Common myeloid progenitor, CD34-positive (primary cell): ENCODE measurements at places on chromosomes 11 and 22.

DNA sequence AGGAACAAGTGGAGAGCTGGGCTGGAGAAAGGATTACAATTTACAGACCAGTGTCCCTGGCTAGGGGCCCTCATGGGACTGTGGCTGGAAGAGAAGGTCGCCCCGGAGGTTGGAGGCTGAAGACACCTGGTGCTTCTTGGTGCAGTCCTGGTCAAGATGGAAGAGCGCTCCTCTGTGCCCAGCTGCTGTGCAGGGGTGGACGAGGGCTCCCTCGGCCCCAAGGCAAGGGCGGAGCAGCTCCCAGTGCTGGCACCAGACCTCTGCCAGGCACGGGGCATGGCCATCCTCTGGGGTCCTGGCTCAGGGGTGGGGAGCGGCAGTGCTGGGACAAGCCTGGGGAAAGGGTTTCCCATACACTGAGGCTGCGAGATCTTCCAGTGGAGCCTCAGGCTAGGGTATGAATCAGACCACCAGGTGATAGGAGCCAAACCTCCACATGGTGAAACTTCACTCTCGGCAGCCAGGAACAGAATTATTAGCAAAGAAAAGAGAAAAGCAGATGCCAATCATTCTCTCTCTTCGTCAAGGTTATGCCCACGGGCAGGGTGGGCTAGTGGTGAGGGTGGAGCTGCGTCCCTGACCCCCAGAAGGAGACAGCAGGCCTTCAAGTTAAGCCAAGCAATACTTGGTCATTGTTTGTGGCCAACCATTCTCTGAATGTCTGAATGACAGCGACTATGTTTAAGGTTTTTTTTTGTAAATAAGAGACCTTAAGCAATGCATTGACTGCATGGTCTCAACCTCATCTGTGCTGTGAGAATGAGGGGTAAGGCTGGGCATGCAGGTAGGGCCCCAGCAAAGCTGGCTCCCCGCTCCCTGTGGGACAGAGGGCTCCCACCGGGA, 32.1 kb downstream of the PPM1F start:
- DNase-seq = no peak

DNA sequence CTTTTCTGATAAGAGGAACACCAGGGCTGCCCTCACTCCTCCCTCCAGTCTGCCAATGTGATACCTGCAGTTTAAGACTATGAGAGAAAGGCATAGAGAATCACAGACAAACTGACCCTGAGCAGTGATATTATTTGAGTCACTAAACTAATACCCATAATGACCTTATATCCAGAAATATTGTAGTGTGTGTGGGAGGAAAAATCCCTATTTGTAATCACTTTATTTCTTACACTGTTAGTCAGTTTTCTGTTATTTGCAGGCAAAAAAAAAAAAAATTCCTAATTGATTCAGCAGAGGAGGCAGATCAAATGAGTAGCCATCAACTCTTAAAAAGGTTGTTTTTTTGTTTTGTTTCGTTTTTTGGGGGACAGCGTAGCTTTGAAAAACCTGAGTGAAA, 82.5 kb downstream of the MAML2 start:
- no peak for DNase-seq

- no peak for DNase-seq
Measured at GRCh38 chr22:25082096-25082495, 117.6 kb upstream of the CRYBB3 start.

DNA sequence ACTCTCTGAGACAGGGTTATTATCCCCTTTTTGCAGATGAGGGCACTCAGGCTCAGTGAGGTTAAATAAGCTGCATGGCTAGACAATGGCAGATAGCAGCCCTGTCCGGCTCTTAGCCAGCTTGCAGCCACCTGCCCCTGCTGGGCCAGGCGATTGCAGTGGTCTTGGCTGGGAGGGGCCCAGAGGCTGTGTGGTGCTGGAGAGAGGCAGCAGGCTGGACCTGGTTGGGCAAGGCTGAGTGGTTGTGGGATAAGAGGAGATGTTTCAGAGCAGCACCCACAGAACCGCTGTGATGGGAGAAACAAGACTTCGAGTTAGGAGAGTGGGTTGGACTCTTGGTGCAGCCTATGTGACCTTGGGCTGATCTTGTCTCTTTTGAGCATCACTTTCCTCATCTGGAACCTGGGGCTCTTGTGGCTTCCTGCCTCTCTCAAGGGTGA, 25.5 kb downstream of the PTPRJ start:
- no peak for DNase-seq

- DNase-seq = no peak
Measured at GRCh38 chr11:122691549-122692150, 36.1 kb downstream of the UBASH3B start.

- DNase-seq = peak; percentile 40
Measured at GRCh38 chr11:129969920-129970319, 32.7 kb downstream of the PRDM10 start.

- no peak for DNase-seq
Measured at GRCh38 chr11:15551901-15552851, 437.5 kb downstream of the INSC start.

DNA sequence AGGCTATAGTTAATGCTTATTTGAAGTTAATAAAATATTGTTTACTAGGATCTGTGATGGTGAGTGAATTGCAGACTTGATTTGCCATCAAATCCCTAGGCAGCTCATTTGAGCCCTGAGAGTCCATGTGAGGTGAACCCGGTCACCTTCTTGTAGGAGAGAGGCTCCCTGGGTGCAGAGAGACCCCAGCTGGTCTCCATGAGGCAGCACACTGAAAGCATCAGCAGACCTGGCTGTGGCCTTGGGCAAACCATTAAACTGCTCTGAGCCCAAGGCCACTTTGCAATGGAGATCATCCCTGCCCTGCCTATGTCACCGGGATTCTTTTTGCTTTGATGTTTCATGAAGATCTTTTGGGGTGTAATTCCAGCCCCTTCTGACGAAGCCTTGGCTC, 125.2 kb downstream of the MICAL2 start:
- DNase-seq = no peak

- no peak for DNase-seq
Measured at GRCh38 chr11:91187314-91187713, 964.5 kb upstream of the CHORDC1 start.
